ENCODE measurements at places on chromosomes 3 and 15. TPM values are rescaled to one million over a fixed set of nuclear protein-coding genes. Genes with fewer than 3 reads are reported as not detected.

- DNase-seq: peak; percentile 78
Measured at GRCh38 chr3:16897254-16897926, 12.6 kb downstream of the PLCL2 start.

- no peak for DNase-seq
Measured at GRCh38 chr3:37032961-37033360, 39.6 kb downstream of the MLH1 start.

- DNase-seq: no peak
Measured at GRCh38 chr15:42471002-42471401, 19.9 kb downstream of the ZNF106 start.

DNA sequence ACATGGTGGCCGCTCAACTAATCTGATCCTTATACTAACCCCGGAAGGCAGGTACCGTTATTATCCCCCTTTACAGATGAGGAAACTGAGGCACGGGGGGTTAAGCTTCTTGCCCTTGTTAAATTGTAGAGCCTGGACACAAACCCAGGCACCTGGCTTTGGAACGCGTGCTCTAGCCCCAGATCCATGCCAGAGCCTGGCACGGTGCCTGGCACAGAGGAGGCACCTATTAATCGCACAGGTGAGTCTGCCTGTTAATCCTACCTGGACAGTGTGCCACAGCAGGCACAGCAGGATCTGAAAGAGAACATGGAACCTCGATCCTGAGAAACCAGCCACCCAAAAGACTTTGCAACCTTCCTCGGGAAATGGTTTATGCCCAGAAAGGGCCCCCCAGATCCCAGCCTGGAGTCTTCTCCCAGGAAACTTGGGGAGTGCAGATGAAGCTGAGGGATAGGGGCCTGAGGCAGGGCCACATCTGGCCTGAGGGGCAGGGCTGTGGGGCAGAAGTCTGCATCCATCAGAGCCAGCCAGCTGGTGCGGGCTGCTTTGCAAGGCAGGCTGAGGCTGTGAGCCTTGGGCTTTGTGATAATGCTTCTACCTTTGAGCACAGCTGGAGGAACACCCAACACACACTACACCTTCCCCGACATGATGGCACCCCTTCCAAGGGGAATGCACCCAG, 55.3 kb upstream of the SLC6A1 start:
- no peak for DNase-seq

DNA sequence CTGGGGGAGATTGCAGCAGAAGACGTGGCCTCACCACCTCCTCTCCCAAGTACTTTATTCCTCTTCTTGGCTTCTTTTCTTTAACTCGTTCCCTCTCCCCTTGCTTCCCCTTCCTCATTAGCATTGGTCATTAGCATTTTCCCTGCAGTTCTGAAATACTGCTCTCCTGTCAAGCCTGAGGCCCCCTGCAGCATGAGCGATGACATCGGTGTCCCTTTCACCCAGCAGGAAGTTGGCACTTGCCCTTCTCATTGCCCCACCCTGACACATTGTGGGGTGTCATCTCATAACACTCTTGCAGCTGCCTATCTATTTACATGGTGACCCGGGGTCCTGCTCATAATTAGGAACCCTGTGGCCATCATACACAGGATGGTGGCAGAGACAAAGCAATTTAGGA, 167.1 kb downstream of the ARRDC4 start:
- no peak for DNase-seq

DNA sequence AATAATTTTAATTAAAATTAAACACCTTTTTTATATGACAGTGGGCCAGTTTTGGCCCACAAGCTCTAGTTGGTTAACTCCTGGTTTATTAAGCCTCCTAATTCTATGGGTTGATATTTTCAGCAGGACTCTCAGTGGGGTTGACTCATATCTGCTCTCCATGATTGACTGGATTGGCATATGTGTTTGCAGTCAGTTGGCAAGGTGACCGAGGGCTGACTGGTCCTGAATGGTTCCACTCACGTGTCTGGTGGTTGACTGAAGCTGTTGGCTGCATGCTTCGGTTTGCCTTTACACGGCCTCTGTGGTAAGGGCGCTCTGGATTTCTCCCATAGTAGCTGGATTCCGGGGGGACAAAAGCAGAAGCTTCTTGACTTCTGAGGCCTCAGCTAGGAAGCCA, 65.3 kb upstream of the ZNF280D start:
- no peak for DNase-seq

- DNase-seq: no peak
Measured at GRCh38 chr15:89455535-89455934, 40.8 kb downstream of the RHCG start.

- DNase-seq: no peak
Measured at GRCh38 chr3:175005881-175006280, 146.7 kb downstream of the NAALADL2 start.

- peak; percentile 50 for DNase-seq
Measured at GRCh38 chr15:70512772-70513362, 250.5 kb downstream of the UACA start.

DNA sequence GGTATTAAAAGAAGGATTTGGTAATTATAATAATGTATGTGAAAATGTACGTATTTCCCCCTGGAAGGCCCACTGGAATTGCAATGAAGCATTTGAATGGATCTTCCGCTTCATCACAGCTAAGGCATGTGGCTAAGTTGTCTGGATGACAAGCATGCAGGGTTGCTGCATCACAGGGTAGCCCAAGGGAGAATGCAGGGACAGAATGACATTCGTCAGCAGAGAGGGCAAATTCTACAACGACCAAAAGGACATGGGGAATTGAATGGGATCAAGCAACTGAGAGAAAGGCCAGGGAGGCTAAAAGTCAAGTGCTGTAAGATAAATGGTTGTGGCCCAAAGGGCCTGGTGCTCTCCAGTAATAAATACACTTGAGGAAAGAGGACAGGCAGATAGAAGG, 95.4 kb downstream of the ISL2 start:
- no peak for DNase-seq

- DNase-seq: no peak
Measured at GRCh38 chr3:110193074-110193473, 855.7 kb upstream of the DPPA4 start.

DNA sequence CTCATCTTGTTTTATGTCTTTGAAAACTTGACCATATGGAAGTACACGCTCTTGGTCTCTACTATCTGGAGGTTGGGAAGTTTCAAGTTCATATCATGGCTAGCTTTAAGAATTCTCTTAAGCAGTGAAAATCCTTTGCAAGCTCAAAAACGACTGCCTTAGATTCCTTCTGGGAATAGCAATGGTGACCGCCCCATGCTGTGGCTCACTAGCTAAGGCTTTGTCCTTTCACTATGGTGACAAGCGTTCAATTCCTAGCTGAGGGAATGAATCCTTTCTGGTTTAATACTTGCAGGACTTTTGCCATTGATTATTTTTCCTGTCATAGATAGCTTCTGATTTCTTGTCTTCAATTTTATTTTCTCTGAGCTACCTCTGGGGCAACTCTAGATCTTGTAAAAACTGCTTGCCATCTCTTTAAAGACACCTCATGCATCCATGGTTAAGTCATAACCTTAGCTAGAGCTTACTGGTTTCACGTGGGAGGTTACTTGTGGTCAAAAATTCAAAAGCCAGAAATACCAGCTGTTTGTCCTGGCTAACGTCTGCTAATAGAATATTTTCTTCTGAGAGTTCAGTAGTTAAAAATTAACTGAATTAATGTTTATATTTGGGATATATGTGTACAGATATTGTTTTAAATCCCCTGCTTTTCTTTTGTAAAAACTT, 673.4 kb upstream of the CBLB start:
- no peak for DNase-seq

DNA sequence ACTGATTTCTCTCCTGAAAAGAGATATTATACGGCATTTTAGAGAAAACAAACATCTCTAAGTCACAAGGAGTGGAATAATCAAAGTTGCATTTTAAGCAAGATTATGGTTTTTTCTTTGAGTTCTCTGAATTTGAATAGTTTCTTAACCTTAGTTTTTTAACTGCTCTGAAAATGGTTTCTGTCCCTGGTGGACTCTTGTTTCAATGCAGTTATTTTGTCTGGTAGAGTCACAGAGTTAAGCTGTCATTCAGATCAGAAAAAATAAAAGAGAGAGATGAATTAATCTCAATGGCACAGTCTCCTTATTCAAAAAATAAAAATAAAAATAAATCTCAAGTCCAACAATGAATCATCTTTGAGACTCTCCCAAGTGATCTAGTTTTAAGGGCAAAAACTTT, 19.0 kb downstream of the AGTR1 start:
- DNase-seq: no peak

- DNase-seq: no peak
Measured at GRCh38 chr3:129462361-129462968, 22.4 kb downstream of the IFT122 start.

DNA sequence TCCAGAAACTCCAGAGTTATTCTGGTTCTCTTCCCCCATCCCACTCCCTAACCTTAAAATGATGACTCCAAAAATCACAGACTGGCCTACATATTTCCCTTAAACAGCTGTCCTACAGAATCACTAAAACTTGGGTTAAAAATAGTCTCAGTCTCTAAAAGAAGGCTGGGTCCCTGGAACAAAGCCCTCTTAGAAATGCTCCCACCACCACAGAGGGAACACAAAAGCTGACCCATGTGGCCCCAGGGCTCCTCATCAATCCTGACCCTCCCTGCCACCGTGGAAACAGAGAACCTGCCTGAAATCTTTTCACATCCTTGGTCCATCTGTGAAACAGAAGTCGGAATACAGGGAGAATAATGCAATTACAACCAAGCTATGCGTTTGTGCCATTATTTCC, 55.7 kb upstream of the DCLK3 start:
- DNase-seq: no peak

DNA sequence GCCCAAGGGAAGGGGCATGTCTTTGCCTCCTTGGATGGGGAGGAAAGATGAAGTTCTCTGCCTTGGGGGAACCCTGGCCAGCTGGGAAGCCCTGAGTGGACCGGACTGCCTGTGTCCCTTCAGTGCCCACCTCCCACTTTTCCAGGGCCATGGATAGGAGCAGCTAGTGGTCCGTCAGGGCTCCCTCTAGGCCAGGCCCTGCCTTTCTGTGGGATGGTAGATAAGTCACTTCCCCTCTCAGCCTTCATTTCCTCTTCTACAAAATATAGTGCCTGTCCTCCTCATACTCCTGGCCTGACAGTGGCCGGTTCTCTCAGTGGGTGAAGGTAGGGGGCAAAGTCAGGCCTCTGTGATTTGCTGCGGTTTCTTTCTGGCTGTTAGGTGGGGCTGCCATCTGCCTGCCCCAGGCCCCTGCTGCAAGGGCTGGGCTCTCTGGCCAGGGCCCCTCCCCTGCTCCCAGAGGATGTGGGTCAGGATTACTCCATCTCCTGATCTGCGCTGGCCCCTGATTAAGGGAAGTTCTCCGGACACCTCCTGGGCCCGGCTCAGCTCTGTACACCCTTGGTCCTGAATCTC, 1.4 kb downstream of the PLEKHO2 start:
- peak; percentile 53 for DNase-seq

- DNase-seq: no peak
Measured at GRCh38 chr3:804211-804610, 288.6 kb upstream of the CNTN6 start.

DNA sequence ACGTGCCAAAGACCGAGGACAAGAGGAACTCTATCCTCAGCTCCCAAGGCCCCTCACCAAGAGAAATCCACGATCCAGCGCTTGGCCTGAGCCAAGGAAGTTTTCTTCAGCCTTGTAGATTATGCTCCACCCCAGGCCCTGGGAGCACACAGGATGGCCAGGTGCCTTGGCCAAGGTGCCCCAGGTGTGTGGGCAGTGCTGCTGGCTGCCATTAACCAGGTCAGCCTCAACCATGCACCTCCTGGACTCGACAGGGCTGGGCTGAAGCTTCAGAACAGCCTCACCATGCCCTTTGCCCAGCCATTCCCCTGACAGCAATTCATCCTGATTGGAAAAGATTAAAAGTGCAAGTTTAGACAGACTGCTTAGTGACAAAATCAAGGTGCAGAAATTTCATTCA, 10.9 kb upstream of the MESP1 start:
- peak; percentile 61 for DNase-seq

DNA sequence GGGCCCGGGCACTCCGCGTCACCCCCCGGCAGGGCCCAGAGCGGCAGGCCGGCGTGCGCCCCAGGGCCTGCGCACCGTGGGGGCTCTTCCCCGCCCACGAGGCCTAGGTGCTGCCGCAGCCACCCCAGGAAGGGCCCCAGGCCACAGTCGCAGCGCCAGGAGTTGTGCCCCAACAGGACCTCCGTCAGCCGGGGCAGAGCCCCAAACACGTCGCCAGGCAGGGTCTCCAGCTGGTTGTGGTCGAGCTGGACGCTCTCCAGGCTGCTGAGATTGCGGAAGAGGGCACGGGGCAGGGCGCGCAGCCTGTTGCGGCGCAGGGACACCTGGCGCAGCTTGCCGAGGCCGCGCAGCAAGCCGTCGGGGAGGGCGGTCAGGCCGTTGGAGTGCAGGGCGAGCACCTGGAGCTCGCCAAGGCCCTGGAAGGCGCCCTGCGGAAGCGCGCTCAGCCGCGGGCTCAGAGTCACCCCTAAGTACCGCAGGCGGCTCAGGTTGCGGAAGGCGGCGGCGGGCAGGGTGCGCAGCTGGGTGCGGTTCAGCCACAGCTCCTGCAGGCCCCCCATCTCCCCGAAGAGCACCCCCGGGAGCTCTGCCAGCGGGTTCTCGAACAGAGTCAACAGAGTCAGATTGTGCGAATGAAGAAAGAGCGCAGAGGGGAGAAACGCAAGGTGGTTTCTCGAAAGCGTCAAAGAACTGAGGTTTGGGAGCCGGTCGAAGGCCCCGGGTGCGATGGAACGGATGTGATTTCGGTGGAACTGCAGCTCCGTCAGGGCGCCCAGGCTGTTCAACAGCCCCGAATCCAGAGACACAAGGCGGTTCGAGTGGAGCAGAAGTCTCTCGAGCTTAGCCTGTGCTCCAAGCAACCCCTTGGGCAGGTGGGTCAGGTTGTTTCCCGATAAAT, 2.0 kb downstream of the GP5 start:
- no peak for DNase-seq

DNA sequence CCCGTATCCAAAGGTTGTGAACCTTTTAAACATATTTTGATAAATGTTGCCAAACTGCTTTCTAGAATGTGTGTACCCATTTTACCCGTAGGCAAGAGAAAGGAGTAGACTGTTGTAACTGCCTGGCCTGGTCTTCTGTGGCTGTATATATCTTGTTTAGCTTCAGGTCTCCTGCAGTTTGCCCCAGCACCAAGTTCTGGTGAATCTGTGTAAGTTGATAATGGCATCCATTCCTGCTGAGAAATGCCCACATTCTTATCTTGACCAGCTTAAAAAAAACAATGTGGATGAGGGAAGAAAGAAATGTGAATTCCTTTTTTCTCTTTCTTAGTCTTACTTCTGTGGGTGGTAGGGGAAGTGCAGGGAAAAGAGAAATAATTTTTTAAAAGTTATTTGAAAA, 53.3 kb upstream of the TLE3 start:
- DNase-seq: no peak

WDR93 gene
- not detected for total RNA-seq

PRICKLE2 gene
- 38.4 TPM for total RNA-seq

CFAP100 gene
- total RNA-seq: not detected

IL17RB gene
- total RNA-seq: 36.5 TPM

PLSCR2 gene
- 2.9 TPM for total RNA-seq

TOP2B gene
- 37.4 TPM for total RNA-seq

All from transverse colon (tissue), 4 donors.